ENCODE measurements at places on chromosomes 2 and 18.

GRCh38 chr18:22493940-22494339 lies 76.2 kb upstream of the CTAGE1 start:
- no peak for DNase-seq

- DNase-seq = no peak
Measured at GRCh38 chr2:10868465-10869314, 43.0 kb upstream of the KCNF1 start.

DNA sequence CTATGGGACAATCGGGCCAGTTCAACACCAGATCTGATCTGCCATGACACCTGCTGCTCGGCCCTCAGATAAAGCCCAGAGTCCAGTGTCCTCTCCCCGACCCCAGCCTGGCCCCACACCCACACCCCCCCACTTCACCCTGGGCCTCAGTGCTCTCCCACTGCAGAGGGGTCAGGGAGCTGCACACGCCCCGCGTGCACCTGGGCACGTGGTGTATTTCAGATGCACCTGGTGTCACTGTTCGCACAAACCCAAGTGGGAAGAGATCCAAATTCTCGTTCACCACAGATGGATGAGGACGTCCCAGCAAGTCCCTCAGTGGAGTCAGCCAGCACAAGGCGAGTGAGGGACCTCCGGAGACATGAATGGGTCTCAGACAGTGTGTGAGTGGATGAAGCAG lies 161.3 kb downstream of the RTP5 start:
- DNase-seq = no peak

DNA sequence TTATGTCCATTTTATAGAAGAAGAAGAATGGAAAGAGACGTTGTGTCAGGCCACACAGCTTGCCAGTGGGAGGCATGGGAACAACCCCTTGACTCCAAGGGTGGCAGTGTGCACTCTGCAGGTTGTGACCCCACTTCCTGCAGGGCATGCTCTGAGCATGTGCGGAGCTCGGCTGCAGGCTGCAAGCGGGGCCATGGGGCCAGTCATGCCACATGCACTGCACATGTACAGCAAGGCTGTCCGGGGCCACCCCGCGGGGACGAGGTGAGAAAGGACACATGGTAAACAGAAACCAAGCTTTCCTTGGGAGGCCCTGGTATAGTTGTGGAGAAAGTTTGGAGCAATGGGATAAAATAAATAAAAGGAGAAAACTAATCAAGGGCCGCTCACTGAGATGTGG lies 47.4 kb upstream of the DNMT3A start:
- no peak for DNase-seq

DNA sequence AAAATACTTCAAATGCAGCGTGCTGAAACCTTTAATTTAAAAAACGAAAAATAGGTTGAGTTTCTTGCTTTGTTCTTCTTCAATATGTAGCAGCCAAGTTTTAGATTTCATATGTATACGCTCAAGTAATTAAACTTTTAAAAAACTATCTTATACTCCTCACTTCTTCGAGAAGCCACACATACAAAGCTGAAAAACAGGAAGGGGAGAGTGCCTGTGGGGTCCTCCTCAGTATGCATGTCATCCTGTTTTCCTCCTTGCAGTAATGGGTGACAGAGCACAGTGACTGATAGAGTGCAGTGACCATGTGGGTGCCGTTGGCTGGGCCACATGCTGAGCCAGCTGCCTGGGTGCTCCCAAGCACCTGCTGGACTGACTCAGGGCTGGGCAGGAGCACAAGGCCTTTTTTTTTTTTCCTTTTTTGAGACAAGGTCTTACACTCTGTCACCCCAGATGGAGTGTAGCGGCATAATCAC lies 33.3 kb downstream of the UXS1 start:
- peak; percentile 19 for DNase-seq

- no peak for DNase-seq
Measured at GRCh38 chr18:50696929-50697328, 122.9 kb downstream of the MRO start.

GRCh38 chr2:29879456-29879855 lies 41.9 kb downstream of the ALK start:
- no peak for DNase-seq

DNA sequence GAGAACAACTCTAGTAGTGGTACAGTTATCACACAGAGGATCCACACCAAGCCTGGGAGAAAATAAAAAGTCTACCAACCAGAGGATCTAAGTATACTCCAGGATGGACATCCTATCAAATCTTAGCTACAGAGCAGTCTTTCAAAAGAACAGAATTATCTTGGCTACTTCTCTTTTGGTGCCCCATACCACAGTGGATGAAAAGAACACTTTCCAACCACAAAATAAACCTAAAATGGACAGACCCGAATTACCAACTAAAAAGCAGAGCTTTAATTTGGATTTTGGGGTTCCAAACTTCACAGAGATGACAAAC lies 116.1 kb downstream of the SRBD1 start:
- DNase-seq = no peak

- DNase-seq = no peak
Measured at GRCh38 chr2:145064511-145064910, 544.6 kb upstream of the ZEB2 start.

DNA sequence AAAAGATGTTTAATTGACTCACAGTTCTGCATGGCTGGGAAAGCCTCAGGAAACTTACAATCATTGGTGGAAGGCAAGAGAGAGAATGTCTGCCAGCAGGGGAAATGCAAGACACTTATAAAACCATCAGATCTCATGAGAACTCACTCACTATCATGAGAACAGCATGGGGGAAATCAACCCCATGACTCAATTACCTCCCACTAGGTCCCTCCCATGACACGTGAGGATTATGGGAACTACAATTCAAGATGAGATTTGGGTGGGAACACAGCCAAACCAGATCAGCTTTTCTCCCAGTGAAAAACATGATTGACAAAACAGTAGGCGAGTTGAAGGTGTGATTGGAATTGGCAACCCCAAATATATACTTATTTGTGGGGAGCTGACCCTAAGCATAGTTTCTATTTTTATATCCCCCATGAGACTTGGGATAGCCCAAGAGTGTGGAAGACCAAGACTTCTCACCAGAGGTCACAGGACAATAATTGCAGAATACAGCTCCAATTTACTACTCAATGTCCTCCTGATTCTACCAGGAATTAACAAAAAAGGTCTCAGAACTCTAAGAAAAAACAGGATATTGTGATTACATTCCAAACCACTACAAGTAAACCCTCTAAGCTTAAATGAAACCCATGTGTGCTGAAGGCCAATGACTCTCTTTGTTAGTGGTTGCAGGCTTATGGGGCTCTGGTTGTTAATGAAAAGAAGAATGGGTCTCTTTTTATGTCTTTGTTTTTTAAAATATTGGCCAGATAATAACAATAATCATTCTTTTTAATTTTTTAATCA lies 96.1 kb upstream of the PIK3C3 start:
- no peak for DNase-seq

- DNase-seq = no peak
Measured at GRCh38 chr2:226427538-226428307, 371.9 kb downstream of the IRS1 start.

GRCh38 chr18:12422936-12423335 lies 15.2 kb downstream of the PRELID3A start:
- DNase-seq = no peak

DNA sequence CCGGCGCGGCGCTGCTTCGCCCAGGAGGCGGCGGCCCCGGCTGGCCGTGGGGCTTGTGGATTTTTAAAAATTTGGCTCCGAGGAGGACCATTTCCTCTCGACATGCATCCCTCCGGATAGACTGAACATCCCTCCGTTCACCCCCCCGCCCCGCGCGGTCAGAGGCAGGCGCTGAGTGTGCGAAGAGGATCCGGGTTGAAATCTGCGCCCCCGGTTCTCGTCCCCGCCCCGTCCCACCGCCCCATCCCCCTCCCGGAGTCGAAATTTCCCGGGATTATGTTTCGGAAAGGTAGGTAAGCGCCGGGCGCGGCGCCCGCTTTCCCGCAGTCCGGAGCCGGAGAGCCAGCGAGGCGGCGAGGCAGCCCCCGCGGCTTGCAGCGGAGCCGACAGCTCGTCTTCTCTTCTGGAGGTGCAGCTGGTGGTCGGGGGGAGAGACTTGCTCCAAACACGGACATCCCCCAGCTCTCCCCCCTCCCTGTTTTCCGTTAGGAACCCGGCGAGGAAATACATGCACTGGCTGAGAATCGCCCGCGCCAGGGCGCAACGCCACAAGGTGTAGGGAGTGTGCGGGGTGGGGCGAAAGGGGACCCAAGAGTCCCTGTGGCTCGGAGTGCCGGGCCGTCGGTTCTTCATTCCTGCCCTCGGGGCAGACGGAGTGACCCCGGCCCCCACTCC lies at the start of gene PRKCE:
Gene PRKCE (plus strand): TSS at position 261 of the 675 bp plus-strand sequence.
- DNase-seq = peak; percentile 27

Measured in stimulated activated CD4-positive, alpha-beta T cell treated with anti-CD3 and anti-CD28 coated beads, Interleukin-2, amount 100 ng/mL, for 4 hours (primary cell).